Coronary artery (tissue), 2 donors: ENCODE measurements at places on chromosomes 1 and 21.

GRCh38 chr1:166145499-166145898, 21.3 kb downstream of the FAM78B start:
- no peak for DNase-seq

GRCh38 chr1:40890771-40891170, 28.6 kb upstream of the CITED4 start:
- no peak for DNase-seq

- DNase-seq = no peak
Observed at GRCh38 chr1:159921251-159921650, 4.1 kb downstream of the TAGLN2 start.

DNA sequence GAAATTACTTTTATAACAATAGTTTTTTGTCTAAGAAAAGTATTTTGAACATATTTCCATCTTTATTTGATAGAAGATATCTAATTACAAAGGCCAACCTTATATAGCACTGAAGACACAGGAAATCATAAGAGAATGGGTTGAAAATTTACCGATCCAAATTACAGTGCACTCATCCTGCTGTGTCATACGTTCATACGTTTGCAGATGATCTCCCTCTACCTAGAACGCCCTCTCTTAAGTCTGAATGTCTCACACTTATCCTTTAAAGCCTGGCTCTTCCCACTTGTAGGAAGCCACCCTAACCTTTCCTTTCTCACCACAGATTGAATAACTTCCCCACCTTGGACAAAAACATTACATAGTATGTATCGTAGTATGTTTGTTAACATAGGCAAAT, 9.3 kb downstream of the ASH1L start:
- no peak for DNase-seq

DNA sequence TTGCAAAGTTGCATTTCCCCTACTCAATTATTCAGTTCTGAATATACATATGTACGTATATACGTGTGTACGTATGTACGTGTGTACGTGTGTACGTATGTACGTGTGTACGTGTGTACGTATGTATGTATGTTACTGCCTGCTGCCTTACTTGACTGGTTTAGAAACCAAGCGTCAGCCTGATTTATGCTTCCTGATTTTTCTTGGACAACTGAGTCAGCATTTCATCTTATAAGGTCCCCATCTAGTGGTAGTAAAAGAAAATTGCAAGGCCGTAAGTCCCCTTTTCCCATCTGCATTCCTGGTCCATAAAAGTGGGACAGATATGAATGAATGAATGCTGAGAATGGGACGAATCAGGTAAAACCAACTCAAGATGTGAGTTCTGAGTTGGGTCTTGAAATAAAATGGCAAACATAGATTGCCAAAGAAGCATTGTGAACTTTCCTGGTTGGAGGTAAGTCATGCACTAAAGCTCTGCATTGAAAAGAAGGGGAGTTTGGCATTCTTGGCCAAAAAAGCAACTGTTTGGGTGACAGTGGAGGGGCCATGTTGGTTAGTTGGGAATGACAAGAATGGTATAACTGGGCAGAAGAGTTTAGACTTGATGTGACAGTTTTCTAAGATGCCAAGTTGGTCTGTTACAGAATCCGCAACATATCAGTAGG, 76.4 kb upstream of the DNAH14 start:
- DNase-seq = no peak

DNA sequence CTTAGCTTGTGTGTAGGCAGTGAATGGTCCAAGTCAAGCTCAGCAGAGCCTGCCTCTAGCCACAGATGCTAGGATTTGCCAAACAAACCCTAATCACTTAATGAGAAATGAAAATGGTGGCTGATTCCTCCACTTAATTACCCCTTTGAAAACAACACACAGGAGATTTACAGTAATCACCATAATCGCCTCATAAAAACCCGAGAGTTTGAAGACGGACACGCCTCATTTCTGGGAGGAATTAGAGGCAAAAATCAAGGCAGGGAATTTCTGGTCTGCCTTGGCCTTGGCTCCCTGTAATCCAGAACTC, 16.3 kb upstream of the FOXE3 start:
- no peak for DNase-seq

DNA sequence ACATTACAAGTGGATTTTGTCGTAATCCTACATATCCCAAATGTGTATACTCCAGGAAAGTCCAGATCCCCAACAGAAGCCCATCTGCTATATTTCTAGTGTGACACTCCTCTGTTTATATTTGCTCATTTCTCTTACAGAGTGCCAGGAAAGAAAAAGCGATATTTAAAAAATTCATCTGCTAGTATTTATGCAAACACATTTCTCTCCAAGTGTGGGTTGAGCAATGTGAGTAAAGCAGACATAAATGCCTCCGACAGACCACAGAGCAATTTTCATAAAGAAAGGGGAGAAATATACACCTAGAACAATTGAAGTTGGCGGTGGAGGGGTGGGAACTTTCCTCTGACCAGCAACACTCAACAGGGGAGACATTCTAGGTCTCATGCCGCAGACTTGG, 22.2 kb upstream of the RAP1A start:
- no peak for DNase-seq

- no peak for DNase-seq
Observed at GRCh38 chr1:217527151-217527550, 103.7 kb downstream of the GPATCH2 start.

DNA sequence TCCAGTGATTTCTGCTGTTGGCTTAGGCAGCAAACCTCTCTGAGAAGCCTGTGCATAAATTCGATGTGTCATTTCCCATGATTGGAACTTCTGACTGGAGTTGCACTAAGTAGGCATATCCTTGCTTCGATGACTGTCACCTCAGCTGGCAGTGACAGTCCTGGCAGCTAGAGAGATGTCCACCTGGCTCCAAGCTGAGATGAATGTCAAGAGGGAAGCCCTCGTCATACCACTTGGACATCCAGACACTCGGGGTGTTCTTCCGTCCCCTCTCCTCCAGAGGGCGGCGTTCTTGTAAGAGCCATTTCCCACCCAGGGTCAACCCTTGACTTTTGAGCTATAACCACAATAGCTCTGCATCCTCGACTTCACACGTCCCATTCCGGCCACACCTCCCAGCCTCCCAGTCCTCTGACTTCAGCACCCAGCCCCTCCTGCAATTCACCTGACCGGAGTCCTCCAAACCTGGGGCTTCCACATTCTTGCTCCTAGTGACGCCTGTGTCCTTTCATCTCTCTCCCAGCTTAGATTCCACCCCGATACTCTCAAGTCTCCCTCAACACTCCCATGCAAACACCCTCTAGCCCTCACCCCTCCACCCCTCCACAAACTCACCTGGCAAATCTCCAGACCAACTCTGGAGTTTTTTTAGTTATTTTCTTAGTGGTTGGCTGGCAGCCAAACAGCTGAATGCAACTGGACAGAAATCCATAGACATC, 17.3 kb downstream of the CA6 start:
- DNase-seq = no peak

GRCh38 chr1:99146129-99146848, 118.0 kb upstream of the PLPPR4 start:
- no peak for DNase-seq

DNA sequence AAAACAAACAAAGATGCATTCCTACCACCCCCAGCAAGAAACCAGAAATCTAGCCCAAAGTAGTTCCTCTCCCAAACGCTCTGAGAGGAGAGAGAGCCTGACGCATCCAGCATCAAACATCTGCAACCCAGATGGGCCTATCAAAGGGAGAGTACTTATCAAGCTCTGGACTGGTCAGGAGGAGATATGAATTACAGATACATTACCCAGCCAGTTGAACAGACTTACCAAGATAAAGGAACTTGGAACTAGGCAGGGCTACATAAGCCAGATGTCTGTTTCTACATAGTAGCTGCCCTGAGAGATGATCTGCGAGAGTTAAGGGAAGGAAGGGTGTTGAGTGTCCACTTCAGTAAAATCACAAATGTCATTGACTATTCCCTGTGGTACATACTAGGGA, 138.4 kb downstream of the PAPPA2 start:
- DNase-seq = no peak

DNA sequence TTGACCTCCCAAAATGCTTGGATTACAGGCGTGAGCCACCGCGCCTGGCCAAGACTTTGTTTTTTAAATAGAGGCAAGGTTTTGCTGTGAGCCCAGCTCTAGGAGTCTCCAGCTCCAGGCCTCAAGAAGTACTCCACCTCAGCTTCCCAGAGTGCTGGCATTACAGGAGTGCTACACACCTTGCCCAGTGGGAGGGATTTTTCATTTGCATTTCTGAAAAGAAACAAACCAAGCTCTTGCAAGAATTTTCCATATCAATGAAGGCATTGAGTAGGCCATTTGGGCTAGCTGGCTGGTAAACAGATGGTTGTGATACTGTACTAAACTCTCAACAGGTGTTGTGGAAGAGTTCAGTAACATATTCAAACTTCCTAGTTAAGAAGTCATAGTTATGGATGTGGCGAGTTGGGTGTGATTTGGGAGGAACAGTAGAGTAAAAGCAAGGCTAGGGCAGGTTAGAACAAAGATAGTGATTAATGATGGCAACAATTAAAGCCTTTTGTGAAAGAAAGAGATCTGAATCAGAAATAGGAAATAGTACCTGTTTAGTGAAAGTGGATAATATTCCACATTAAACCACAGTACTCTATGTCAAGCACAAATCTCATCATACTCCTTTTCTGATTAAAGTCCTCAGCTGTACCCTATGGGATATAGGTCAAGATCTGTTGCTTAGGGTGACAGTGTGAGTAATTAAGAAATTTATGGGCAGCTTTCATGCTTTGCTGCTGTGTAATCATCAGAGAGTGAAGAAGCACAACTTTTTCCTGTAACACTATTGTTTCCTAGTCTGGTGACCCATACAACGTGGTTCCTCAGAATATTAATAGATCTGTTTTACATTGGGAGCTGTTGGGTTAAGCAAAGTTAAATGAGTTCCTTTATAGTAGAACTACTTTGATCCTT, 10.7 kb downstream of the AKIRIN1 start:
- DNase-seq = no peak

- no peak for DNase-seq
Observed at GRCh38 chr1:91795591-91796389, 90.2 kb downstream of the TGFBR3 start.

DNA sequence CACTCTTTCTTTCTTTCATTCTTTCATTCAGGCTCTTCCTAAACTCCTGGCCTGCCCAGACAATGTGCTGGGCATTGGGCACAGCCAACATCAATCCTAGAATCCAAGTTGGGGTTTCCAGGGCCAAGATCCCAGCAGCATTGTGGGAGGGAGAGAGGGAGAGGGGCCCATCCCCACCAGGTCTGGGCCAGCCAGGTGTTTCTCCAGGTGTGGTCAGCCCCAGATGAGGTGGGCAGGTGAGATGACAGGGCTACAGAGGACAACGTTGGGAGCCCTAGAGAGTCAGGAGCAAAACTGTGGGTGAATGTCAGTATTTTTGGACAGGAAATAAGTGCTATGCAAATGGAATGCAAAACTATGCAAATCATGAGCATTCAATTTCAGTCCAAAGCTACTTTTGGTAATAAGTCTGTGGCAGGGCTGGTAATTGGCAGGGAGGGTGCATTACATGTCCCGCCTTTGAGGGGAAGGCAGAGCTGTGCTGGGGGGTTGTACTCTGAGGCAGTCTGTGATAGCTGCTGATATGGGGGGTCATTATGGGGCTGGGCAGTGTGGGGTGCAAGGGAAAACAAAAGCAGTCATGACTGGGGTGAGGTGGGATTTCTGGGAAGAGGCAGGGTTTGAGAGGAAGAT, 139.9 kb upstream of the IGSF21 start:
- no peak for DNase-seq

GRCh38 chr1:3924825-3925220, 24.8 kb upstream of the C1orf174 start:
- no peak for DNase-seq

DNA sequence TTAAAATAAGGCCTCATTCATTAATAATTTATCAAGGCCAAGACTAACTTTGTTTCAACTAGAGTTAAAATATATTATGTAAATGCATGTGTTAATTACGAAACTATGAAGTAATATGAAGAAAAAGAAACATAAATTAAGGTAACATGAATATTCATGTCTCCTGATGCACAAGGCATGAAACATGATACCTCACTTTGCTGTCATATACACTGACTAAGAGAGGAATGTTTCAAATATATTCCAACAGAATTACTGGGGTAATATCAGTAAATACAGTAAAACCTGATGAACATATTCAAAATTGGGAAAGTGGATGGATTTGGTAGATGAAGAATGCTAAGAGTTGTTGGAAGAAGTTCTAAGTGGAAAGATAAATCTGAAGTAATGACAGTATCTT, 274.6 kb downstream of the LRRC7 start:
- DNase-seq = no peak

GRCh38 chr1:220367833-220368232, 95.6 kb upstream of the RAB3GAP2 start:
- no peak for DNase-seq

- no peak for DNase-seq
Observed at GRCh38 chr1:99115231-99115630, 110.6 kb upstream of the PLPPR5 start.

- no peak for DNase-seq
Observed at GRCh38 chr1:77783141-77783540, 3.7 kb downstream of the MIGA1 start.

- no peak for DNase-seq
Observed at GRCh38 chr1:10339036-10339567, 59.8 kb upstream of the PGD start.

- DNase-seq = no peak
Observed at GRCh38 chr1:28915031-28915895, 894 bp downstream of the EPB41 start.

- DNase-seq = no peak
Observed at GRCh38 chr1:202888221-202888530, 773 bp downstream of the RABIF start.

GRCh38 chr1:202280595-202280994, 61.1 kb downstream of the UBE2T start:
- no peak for DNase-seq

DNA sequence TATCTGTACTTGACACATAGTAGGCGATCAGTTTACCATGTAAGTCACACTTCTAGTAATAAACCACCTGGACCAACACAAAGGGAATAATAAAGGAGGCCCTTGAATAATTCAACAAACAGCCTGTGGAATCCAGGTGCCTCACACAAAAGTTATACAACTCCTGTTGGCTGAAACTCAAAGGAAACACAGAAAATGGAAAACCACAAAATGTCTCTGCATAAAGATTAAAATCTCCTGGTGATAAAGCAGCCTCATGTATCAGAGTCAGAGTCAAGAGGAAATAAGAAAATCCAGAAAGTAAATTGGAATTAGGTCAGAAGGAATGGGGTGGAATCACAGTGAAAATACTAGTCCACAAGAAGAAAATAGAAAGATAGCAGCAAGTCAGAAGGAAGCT, 592.5 kb downstream of the NPHP4 start:
- no peak for DNase-seq

- DNase-seq = no peak
Observed at GRCh38 chr1:87880764-87881163, 552.1 kb downstream of the LMO4 start.

DNA sequence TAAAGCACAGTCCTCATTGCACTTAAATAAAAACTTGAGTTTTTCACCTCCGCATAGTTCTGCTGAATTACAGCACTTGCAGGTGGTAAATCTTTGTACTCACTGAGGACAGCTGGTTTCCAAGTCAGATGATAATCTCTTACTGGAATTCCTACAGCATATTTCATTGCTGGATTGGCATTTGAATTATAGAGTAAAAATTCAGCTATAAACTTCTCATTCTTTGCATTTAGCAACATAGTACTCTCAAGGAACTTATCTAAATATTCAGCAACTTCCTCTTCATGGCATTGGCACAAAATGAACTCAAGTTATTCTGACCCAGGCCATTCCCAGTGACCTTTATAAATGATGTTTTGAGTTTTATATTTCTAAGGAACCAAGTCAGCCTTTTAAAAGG, 23.4 kb downstream of the GORAB start:
- DNase-seq = no peak
